ENCODE measurements at places on chromosomes 4 and X.
A peak's percentile ranks its signal among the peaks of the same experiment; 100 is the strongest.

- DNase-seq: no peak
These were observed 704 bp downstream of the FAM114A1 start for GRCh38 chr4:38868059-38868960.

GRCh38 chr4:117900832-117901231, 133.5 kb upstream of the NDST3 start:
- DNase-seq: no peak

- peak; percentile 2 for DNase-seq
These were observed 478.9 kb downstream of the KCNIP4 start for GRCh38 chr4:21469438-21470300.

DNA sequence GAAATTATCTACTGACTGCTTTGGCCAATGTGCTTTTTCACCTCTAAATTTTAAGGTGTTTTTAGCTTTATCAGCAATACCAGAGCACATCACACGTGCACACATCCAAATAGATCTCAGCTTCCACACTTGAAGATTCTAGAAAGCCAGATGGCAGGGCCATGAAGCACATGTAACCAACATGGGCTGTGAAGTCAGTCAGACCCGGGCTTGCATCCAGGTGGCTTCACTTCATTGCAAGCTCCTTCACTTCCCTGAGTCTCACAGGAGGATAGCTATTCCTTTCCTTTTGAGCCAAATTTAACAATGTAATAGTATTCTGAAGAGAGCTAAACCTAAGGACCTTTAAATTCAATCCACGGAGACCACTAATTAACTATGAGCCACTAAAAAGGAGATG, 86.5 kb downstream of the SH3RF1 start:
- no peak for DNase-seq

DNA sequence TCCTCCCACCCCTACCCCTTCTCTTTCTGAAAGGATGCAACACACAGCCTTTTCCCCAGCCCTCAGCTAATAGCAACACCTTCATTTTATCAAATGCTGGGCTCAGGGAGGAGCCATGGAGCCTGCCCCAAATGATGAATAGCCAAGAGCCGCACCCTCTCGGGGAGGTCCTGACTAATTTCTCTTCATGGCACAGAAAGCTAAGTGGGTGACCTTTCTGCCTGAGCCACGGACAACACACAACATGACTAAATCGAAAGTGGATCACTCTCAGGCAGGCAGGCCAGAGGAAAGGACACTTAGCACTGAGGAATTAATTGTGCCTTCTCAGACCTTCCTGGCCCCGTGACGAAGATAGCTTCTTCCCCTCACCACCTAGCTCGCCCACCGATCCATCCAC, 165.1 kb upstream of the RAI2 start:
- peak; percentile 9 for DNase-seq

GRCh38 chr4:67765401-67765800, 11.2 kb upstream of the GNRHR start:
- DNase-seq: no peak

- no peak for DNase-seq
These were observed 19.1 kb downstream of the FGF2 start for GRCh38 chr4:122845760-122846159.

- DNase-seq: no peak
These were observed 8.3 kb upstream of the XK start for GRCh38 chrX:37677243-37677642.

DNA sequence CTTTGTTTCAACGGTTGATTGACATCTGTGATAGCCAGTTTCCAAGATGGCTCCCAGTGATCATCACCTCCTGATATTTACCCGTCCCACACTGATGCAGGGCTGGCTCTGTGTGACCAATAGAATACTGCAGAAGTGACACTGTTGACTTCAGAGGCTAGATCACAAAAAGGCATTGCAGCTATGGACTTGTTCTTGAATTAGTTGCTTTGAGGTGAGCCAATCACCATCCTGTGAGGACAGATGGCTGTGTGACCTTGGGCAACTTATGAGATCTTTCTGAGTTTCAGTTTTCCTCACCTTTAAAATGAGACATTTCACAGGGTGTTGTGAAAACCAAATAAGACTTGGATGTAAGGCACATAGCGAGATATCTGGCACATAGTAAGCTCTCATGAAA, 1.8 kb upstream of the GPR82 start:
- DNase-seq: no peak

DNA sequence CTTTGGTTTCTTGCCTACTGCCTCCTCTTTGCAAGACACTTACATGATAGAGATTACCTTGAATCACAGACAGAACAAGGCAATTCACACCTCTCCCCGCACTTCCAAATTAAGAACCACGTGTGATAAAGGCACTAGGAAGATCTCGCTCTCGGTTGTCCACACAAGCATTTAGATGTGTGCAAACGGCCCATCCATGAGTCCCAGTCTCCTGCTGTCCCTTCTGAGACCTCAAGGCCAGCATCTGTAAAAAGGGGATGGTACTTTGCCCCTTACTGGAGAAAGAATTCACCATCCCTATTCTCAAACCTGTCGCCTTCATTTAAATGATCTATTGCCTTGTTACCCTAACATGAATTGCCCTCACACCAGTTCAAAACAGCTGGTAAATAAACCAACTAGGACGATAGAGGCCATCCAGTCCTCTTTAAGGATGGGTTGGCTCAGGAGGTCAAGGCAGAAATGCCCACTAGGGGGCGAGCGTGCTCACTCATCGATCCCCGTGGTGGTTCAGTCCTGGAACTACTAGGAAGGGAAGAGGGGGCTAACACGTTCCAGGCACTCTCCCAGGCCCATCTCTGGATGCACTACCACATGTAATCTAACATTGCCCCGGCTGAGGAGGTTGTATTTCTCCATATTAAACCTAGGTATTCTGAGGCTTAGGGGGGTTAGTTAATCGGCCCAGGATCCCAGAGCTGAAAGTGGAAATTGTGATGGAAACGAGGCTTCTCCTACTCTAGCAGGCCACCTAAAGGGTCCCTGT, 95.8 kb downstream of the DHX15 start:
- DNase-seq: peak; percentile 17

- DNase-seq: no peak
These were observed 21.3 kb downstream of the NOX1 start for GRCh38 chrX:100852810-100853209.

GRCh38 chr4:60934566-60935295, 265.4 kb upstream of the ADGRL3 start:
- no peak for DNase-seq

DNA sequence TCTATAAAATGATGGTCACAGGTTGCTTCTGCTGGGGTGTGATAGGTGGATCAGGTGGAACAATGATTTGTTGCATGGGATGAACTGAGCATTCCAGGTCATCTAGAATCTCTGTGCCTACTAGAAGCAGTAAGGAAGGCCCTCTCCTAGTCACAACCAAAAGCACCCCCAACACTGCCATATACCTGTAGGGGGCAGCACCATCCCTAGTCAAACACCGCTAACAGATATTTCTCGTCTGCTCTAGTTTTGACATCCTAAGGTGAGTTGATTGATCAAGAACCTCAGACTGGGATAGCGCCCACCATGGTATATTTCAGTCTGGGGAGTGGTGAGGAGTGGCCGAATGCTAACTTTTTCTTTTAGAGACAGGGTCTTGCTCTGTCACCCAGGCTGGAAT, 160.2 kb downstream of the NHS start:
- no peak for DNase-seq

- no peak for DNase-seq
These were observed 596.4 kb downstream of the PCDH18 start for GRCh38 chr4:136935871-136936270.

DNA sequence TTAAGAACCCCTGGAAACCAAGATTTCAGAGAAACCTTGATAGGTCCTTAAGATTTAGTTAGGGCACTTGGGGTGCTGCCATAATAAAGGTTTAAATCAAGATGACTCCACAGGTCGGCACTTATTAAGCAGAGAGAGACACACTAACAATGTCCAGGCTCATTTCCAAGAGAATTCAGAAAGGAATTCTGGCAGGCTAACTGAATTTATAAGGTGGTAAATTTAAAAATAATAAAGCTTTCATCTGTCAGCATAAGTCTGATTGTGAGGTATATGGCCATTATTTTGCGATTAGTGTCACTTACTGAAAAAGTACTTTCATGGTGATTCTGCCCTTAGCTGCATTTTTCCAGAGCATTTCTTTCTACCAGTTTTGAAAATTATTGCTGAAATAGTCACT, 472.7 kb downstream of the ARAP2 start:
- DNase-seq: no peak

DNA sequence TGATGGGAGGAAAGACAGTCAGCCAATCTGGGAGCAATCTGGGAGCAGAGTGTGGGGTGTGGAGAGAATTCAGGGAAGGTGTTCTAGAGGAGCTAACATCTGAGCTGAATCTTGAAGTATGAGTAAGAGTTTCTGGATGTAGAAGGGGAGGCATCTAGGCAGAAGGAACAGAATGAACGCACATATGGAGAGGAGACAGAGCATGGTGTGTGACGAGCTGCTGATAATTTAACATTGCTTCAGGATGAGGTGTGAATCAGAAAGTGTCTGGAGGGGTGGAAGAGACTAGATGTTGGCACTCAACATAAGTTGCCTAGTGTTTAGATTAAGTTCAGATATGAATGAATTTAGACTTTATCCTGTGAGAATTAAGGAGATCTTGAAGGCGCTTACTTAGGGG, 58.9 kb downstream of the CPE start:
- no peak for DNase-seq

DNA sequence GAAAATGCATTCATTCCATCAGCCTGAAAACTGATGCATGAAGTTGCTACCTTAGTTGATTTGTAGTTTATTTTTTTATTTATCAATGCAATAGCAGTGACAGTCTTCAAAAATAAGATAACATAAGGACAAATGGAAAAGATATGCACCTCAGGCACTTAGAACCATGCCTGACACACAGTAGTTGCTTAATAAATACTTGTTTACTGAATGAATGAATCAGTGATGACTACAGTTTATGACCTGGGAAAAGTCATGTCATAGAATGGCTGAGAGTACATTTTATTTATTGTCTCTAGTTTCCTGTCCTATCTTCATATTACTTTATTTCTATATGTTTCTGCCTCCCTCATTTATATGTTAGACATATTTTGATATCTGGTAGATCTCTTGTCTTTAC, 171.8 kb downstream of the TLL1 start:
- DNase-seq: no peak

- DNase-seq: no peak
These were observed 106.4 kb upstream of the GPM6B start for GRCh38 chrX:13923289-13923688.

DNA sequence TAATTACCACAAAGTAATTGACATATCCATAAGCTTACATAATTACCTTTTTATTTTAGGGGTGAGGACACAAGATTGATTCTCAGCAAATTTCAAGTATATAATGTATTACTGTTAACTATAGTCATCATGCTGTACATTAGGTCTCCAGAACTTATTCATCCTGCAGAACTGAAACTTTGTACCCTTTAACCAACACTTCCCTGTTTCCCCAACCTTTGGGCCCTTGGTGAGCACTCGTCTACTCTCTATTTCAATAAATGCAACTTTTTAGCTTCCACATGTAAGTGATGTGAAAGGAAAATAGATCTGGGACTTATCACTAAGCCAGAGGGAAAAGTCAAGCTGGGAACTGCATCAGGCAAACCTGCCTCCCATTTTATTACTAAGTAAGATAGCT, 33.6 kb upstream of the CCNG2 start:
- DNase-seq: no peak

- no peak for DNase-seq
These were observed 73.7 kb downstream of the CHST7 start for GRCh38 chrX:46647251-46647650.

DNA sequence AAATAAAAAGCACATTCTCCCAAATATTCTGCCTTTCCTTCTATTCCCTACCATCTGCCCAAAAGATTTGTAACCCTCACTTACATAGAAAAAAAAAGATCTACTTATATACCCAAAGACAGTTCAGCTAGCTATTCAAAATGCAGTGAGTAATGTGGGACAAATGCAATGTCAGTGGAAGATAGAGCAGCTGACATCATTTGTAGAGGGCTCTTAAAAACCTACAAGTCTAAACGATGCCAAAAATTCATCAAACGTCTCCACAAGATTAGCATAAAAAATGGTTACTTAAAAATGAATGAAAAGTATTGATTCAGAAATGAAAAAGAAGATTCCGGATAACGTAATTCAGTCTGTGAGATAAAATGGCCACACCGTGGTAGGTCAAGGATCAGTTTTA, 96.5 kb downstream of the ASB9 start:
- no peak for DNase-seq

- DNase-seq: no peak
These were observed 61.7 kb downstream of the HADH start for GRCh38 chr4:108051343-108051742.

GRCh38 chrX:45513042-45513441, 312.4 kb upstream of the DIPK2B start:
- no peak for DNase-seq

DNA sequence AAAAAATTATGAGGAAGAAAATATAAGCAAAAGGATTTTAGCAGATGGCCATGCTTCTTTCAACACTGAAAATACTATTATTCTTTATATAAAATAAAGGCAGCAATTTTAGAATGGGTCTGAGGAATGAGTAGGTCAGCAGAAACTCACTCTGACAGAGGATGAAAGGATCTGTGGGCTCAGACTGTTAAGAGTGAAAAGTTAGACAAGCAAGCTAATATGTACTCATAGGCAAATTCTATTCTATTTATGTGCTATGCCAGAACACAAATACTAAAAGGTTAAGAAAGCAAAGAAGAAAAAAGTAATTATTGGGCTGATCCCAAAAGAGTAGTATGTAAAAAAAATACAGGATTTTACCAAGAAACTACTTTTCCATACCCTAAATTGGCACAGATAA, 13.9 kb downstream of the LCORL start:
- DNase-seq: no peak

Data from NCI-H2029 (cell line).